Right lobe of liver (tissue), 6 donors: ENCODE measurements at places on chromosomes 3 and 15.

- no peak for DNase-seq
Observed at GRCh38 chr3:191137708-191138107, 61.3 kb upstream of the OSTN start.

- DNase-seq = no peak
Observed at GRCh38 chr3:139718415-139718814, 40.6 kb upstream of the NMNAT3 start.

DNA sequence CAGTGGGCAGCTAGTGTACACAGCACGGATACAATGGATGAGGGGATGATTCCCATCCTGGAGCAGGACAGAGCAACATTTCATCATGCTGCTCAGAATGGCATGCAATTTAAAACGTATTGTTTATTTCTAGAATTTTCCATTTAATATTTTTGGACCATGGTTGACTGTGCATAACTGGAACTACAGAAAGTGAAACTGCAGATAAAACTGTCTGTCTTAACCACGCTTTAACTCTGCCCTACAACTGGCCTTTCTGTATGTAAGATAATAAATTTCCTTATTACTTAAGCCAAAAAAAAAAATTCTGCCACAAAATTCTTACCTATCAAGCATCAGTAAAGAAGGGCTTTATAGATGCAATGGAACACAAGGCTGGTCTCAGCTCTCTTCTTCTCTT, 33.4 kb downstream of the AP3S2 start:
- DNase-seq = no peak

- DNase-seq = no peak
Observed at GRCh38 chr15:48631176-48631770, 14.2 kb downstream of the FBN1 start.

- no peak for DNase-seq
Observed at GRCh38 chr3:183449391-183449790, 21.0 kb upstream of the MCF2L2 start.

GRCh38 chr3:169091196-169091823, 572.2 kb downstream of the MECOM start:
- DNase-seq = no peak

GRCh38 chr15:82808634-82809041, 790 bp upstream of the WHAMM start:
- DNase-seq = no peak

GRCh38 chr3:9310043-9310442, 52.8 kb upstream of the THUMPD3 start:
- DNase-seq = no peak
